CD4-positive, CD25-positive, alpha-beta regulatory T cell (primary cell): ENCODE measurements at places on chromosomes 12 and 14. TPM values are rescaled to one million over a fixed set of nuclear protein-coding genes. Genes with fewer than 3 reads are reported as not detected.

DNA sequence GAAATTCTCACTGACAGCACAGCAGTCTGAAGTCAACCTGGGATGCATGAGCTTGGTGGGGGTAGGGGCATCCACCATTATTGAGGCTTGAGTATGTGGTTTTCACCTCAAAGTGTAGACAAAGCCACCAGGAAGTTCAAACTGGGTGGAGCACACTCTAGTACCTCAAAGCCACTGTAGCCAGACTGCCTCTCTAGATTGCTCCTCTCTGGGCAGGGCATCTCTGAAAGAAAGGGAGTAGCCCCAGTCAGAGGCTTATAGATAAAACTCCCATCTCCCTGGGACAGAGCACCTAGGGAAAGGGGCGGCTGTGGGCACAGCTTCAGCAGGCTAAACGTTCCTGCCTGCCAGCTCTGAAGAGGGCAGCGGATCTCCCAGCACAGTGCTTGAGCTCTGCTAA lies 143.0 kb downstream of the KITLG start:
- no peaks in the 10 kb centered on the region for H3K27me3 ChIP-seq
- no peak for DNase-seq
- no peak overlapping the region for H3K4me3 ChIP-seq

DNA sequence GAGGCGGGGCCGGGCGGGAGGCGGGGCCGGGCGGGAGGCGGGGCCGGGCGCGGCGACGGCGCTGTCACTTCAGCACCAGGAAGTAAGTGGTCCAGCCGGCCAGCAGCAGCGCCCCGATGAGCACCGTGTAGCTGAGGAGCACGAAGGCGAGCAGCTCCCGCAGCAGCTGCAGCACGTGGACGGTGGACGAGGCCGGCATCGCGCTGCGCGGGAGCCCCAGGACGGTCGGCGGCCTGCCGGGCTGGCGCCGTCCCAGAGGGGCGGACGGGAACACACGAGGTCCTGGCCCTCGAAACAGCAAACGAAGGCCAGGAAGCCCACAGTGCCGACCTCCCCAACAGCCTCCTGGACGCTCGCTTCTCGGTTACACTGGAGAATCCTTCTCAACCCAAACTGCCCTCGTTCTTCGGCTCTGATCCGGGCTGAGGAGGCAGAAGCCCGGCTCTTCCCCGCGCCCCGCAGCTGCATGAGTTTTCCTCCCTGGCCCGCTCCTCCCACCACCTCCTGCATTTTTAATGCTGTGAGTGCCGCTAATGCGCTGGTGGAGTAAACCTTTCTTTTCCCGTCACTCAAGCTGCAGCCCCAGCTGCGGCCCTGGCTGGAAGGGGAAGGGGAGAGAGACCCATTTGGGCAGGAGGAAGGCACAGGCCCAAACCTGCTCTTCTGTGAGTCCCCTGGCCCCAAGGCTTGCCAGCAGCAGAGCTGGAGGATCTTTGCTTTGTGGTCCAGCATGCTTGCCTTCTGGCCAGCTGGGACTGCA lies 694 bp upstream of the DIABLO start:
- no peak overlapping the region for H3K4me3 ChIP-seq
- DNase-seq, result no peak
- peaks cover 25% of the 10 kb centered on the region for H3K4me1 ChIP-seq
- peak overlapping the region; percentile 49 for H3K27ac ChIP-seq

GRCh38 chr12:123996581-123996980 lies 23.6 kb downstream of the ZNF664 start:
- H3K4me3 ChIP-seq, result no peak overlapping the region
- no peaks in the 10 kb centered on the region for H3K4me1 ChIP-seq
- no peaks in the 10 kb centered on the region for H3K27me3 ChIP-seq
- H3K36me3 ChIP-seq, result peaks cover 37% of the 10 kb centered on the region
- H3K27ac ChIP-seq, result no peak overlapping the region
- no peak for DNase-seq

DNA sequence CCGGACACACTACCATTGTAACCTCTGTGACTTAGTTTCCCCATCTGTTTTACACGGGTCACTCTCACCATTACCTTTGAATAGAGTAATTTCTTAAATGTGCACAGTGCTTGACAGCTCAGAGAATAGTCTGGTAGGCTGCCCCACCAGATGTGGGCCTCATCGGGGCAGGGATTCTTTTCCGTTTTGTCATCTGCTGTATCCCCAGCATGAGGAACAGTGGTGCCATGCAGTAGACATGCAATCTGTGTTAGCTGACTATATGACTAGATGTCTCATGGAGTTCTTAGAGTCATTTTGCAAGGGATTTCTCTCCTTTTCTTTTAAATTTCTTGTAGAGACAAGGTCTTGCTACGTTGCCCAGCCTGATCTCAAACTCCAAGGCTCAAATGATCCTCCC lies 44.9 kb upstream of the PLEKHG3 start:
- no peak for DNase-seq
- no peak overlapping the region for H3K27ac ChIP-seq
- no peaks in the 10 kb centered on the region for H3K36me3 ChIP-seq
- peaks cover 3% of the 10 kb centered on the region for H3K27me3 ChIP-seq
- H3K4me3 ChIP-seq, result no peak overlapping the region
- peaks cover 7% of the 10 kb centered on the region for H3K4me1 ChIP-seq

- H3K4me3 ChIP-seq, result no peak overlapping the region
- no peaks in the 10 kb centered on the region for H3K36me3 ChIP-seq
- H3K27ac ChIP-seq, result no peak overlapping the region
- H3K4me1 ChIP-seq, result no peaks in the 10 kb centered on the region
Observed at GRCh38 chr12:13596714-13597113, 384.7 kb downstream of the GRIN2B start.

DNA sequence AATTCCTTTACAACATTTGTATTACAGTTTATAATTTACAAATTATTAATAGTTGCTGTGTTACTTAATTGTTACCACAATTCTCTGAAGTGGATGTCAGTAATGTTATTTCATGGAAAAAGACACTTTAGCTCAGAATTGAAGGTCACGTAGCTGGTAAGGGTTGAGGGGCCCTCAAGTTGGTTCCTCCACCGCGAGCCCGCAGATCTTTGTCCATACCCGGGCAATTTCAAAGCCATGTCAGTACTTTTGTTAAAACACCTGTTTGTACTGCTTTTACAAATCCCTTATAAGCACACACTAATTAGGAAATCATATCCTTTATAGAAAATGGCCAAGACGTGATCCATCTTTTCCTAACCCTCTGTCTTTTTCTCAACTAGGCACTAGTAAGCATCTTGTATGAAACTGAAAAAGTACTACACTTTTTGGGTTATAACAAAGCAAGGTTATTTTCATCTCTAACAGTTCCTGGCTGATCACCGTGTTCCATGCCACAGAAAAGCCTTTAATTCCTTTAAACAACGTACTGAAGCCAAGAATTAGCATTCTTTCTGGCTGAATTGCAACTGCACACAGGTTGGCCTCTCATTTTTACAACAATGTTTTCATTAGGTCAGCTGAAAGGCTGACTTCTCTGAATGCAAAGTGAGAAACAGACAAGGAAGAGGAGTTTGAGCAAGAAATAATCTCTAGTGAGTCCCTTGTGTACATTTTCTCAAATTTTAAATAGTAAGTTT lies 76.1 kb downstream of the CNTN1 start:
- H3K27ac ChIP-seq, result no peak overlapping the region
- H3K4me1 ChIP-seq, result no peaks in the 10 kb centered on the region
- no peak for DNase-seq
- H3K4me3 ChIP-seq, result no peak overlapping the region
- no peaks in the 10 kb centered on the region for H3K36me3 ChIP-seq
- H3K27me3 ChIP-seq, result no peaks in the 10 kb centered on the region

- no peaks in the 10 kb centered on the region for H3K36me3 ChIP-seq
- H3K4me1 ChIP-seq, result no peaks in the 10 kb centered on the region
- H3K27ac ChIP-seq, result no peak overlapping the region
Observed at GRCh38 chr14:74038020-74038859, 19.1 kb downstream of the BBOF1 start.

- no peaks in the 10 kb centered on the region for H3K4me1 ChIP-seq
- H3K27ac ChIP-seq, result no peak overlapping the region
- no peak for DNase-seq
- H3K27me3 ChIP-seq, result no peaks in the 10 kb centered on the region
- H3K36me3 ChIP-seq, result no peaks in the 10 kb centered on the region
Observed at GRCh38 chr14:49189375-49189774, 396.8 kb downstream of the RPS29 start.

GRCh38 chr12:62375603-62376002 lies 91.0 kb upstream of the MON2 start:
- H3K27me3 ChIP-seq, result no peaks in the 10 kb centered on the region
- peaks cover 42% of the 10 kb centered on the region for H3K36me3 ChIP-seq
- H3K4me3 ChIP-seq, result no peak overlapping the region
- H3K4me1 ChIP-seq, result peaks cover 8% of the 10 kb centered on the region
- peak overlapping the region; percentile 30 for H3K27ac ChIP-seq

- H3K4me3 ChIP-seq, result no peak overlapping the region
- H3K36me3 ChIP-seq, result no peaks in the 10 kb centered on the region
- DNase-seq, result no peak
- no peak overlapping the region for H3K27ac ChIP-seq
Observed at GRCh38 chr12:24952389-24952788, 3.5 kb upstream of the BCAT1 start.

GRCh38 chr12:18632848-18633247 lies 105.0 kb downstream of the PLCZ1 start:
- no peaks in the 10 kb centered on the region for H3K4me1 ChIP-seq
- DNase-seq, result no peak
- H3K27me3 ChIP-seq, result no peaks in the 10 kb centered on the region
- H3K4me3 ChIP-seq, result no peak overlapping the region
- no peak overlapping the region for H3K27ac ChIP-seq
- no peaks in the 10 kb centered on the region for H3K36me3 ChIP-seq

The ADAM21 gene
- total RNA-seq, result not detected

DNA sequence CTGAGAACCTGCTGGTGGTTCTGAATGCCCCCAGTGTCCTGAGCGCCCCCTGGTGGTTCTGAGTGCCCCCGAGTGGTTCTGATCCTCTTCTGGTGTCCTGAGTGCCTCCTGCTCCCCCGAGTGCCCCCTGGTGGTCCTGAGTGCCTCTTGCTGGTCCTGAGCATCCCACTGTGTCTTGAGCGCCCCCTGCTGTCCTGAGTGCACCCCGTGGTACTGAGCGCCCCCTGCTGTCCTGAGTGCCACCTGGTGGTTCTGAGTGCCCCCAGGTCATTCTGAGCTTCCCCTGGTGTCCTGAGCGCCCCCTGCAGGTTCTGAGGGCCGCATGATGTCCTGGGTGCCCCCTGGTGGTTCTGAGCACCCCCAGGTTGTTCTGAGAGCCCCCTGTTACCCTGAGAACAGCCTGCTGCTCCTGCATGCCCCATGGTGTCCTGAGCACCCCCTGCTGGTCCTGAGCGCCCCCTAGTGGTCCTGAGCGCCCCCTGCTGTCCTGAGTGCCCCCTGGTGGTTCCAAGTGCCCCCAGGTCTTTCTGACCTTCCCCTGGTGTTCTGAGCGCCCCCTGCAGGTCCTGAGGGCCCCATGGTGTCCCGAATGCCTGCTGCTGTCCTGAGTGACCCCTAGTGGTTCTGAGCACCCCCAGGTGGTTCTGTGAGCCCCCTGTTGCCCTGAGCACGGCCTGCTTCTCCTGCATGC lies 1165.4 kb downstream of the TMEM121 start:
- no peaks in the 10 kb centered on the region for H3K4me1 ChIP-seq
- peaks cover 3% of the 10 kb centered on the region for H3K27me3 ChIP-seq
- DNase-seq, result peak; percentile 77
- no peak overlapping the region for H3K27ac ChIP-seq
- no peak overlapping the region for H3K4me3 ChIP-seq
- no peaks in the 10 kb centered on the region for H3K36me3 ChIP-seq

GRCh38 chr12:27243006-27243405 lies 1.1 kb upstream of the STK38L start:
- peak overlapping the region; percentile 9 for H3K27ac ChIP-seq
- peaks cover 19% of the 10 kb centered on the region for H3K4me1 ChIP-seq
- H3K27me3 ChIP-seq, result no peaks in the 10 kb centered on the region
- no peak for DNase-seq
- no peaks in the 10 kb centered on the region for H3K36me3 ChIP-seq
- no peak overlapping the region for H3K4me3 ChIP-seq

- H3K4me1 ChIP-seq, result no peaks in the 10 kb centered on the region
- no peak overlapping the region for H3K27ac ChIP-seq
- DNase-seq, result no peak
- H3K27me3 ChIP-seq, result no peaks in the 10 kb centered on the region
Observed at GRCh38 chr12:115261691-115262398, 577.9 kb upstream of the TBX3 start.

DNA sequence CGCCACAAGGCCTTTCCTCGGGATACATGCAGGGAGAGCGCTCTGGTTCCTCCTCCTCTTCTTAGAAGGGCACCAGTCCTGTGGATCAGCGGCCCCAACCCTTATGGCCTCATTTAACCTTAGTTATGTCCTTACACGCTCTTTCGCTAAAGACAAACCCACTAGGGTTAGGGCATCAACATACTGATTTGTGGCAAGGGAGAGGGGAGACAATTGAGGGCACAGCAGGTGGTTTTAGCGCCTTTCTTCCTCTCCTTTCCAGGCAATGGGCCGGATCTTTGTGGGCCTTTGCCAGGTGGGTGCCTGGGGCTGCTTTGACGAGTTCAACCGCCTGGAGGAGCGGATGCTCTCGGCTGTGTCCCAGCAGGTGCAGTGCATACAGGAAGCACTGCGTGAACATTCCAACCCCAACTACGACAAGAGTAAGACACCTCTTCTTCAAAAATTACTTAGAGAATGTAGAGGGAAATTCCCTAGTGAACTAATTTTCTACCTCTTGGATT lies 43.6 kb downstream of the DYNC1H1 start:
- H3K36me3 ChIP-seq, result peaks cover 94% of the 10 kb centered on the region
- H3K4me3 ChIP-seq, result no peak overlapping the region
- no peaks in the 10 kb centered on the region for H3K27me3 ChIP-seq
- no peak overlapping the region for H3K27ac ChIP-seq
- no peaks in the 10 kb centered on the region for H3K4me1 ChIP-seq

- no peaks in the 10 kb centered on the region for H3K4me1 ChIP-seq
- DNase-seq, result no peak
- H3K27ac ChIP-seq, result no peak overlapping the region
- no peaks in the 10 kb centered on the region for H3K36me3 ChIP-seq
- no peaks in the 10 kb centered on the region for H3K27me3 ChIP-seq
Observed at GRCh38 chr14:33657476-33657875, 293.4 kb downstream of the EGLN3 start.

The RNASE3 gene
- total RNA-seq, result not detected

The DLGAP5 gene
- 0.67 TPM for total RNA-seq

- H3K4me3 ChIP-seq, result peak overlapping the region; percentile 26
- peaks cover 18% of the 10 kb centered on the region for H3K36me3 ChIP-seq
- no peaks in the 10 kb centered on the region for H3K27me3 ChIP-seq
- DNase-seq, result no peak
- no peak overlapping the region for H3K27ac ChIP-seq
- peaks cover 23% of the 10 kb centered on the region for H3K4me1 ChIP-seq
Observed at GRCh38 chr14:91140672-91141071, 26.8 kb downstream of the DGLUCY start.

DNA sequence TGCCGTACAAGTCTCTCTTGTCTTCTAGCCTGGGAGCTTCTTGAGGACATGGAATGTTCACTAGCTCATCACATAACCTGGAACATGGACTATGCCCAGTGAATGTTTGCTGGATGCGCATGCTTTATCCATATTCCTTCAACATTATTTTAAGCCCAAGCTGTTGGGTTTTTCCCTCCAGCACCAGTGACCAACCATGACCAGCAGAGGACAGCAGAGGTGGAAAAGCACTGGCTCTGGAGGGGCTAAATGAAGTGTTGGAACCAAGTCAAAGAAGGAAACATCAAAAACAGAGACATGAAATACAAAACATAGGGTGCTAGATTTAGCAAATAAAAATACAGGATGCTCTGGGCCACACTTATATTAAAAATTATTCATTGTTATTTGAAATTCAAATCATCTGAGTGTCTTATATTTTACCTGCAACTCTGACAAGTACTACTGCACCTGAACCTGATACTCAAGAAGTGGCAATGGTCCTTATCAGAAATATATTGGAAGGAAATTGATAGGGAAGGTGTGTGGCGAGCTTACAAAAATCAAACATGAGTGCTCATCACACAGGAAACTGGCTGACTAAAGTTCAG lies 23.1 kb upstream of the HELB start:
- DNase-seq, result peak; percentile 62
- no peak overlapping the region for H3K27ac ChIP-seq
- peaks cover 14% of the 10 kb centered on the region for H3K4me1 ChIP-seq
- H3K4me3 ChIP-seq, result no peak overlapping the region
- H3K36me3 ChIP-seq, result no peaks in the 10 kb centered on the region
- no peaks in the 10 kb centered on the region for H3K27me3 ChIP-seq
